ENCODE measurements at places on chromosomes 6 and 20.

- DNase-seq: no peak
Measured at GRCh38 chr20:39602649-39603048, 640.5 kb downstream of the DHX35 start.

GRCh38 chr6:138160329-138161087, 1.2 kb upstream of the ARFGEF3 start:
- DNase-seq: no peak

DNA sequence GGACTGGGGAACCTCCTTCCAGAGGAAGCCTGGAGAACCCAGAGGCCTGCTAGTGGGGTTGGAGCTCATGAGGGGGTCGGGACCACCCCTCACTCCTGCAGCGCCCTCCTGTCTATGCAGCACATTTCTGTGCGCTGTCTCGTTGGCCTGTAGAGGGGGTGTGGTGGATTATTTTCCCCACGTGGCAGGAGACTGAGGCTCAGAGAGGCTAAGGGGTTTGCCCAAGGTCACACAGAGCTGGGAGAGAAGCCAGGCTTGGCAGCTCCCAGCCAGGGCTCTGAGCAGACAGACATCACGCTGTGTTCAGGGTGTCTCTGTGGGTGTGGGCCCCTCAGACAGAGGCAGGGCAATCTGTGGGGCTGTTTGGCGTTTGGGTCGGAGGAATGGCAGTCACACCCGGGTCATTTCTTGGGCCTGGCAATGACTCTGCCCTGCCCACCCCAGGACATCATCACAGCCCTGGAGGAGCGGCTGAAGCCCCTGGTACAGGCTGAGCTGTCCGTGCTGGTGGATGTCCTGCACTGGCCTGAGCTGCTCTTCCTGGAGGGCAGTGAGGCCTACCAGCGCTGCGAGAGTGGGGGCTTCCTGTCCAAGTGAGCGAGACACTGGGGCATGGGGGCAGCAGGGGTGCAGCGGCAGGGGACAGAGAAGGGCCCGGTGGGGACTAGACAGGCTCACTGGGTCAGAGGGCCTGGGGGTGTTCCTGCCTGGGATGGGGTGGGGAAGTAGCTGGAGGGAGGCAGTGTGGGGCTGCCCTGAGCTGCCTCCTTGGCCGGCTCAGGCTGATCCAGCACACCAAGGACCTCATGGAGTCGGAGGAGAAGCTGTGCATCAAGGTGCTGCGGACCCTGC, 27.7 kb downstream of the UQCC2 start:
- DNase-seq: peak; percentile 46

DNA sequence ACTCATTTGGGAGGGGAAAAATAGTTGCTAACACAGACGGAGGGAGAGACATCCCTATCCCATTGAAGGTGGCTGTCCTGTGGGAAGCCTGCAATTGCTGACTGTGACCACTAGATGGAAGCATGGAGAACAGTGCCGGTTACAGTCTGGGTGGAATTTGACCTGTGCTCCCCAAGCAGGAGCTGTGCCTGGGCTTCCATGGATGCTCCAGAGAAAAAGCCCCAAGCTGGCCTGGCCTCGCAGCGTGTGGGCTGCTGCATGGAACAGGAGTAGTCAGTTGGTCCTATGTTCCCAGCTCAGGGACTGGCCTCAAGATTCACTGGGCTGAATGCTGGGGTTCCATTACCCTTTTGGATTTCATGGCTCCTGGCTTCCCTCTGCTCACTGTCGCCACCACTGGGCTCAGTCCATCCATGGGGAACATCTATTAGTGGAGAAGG, 116.3 kb upstream of the CHD6 start:
- DNase-seq: no peak

DNA sequence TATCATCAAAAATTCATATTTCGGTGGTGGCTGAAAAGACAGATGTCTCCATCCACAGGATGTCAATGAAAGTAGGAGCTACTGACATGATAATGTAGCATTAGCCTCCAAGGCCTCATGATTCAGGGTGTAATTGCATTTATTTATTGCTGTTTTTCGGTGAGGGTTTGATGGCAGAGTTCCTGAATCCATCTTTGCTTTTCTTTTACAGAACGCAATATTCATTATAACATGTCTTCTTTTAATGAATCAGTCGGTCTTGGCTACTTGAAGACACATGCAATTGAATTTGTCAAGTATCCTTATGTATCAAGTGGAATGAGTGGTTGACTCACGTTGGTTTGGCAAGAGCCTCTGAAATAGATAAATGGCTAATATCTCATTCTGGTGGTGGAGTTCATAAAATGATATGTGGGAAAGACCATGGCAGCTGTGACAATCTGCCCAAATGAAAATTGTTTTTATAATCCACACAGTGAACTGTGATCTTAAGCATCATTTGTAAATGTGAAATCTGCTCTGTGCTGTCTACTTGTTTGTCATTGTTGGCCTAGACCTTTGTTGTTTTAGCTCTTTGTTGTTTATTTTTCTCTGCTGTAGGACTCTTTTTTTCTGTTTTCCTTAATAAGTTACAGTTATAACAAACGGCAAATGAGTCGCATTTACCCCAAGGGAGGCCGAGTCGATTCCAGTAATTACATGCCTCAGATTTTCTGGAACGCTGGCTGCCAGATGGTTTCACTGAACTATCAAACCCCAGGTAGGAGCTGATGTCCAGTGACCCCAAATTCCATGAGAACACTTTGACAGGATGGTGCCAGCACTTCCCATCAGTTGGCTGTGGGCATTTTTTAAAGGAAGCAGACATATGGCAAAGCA, 105.7 kb upstream of the LAMP5 start:
- DNase-seq: no peak

- DNase-seq: peak; percentile 33
Measured at GRCh38 chr20:61662226-61662967, 403.3 kb downstream of the TAF4 start.

- no peak for DNase-seq
Measured at GRCh38 chr20:25178563-25179438, 16.7 kb upstream of the ENTPD6 start.

GRCh38 chr6:37242429-37243052, 15.0 kb upstream of the TBC1D22B start:
- DNase-seq: no peak

- DNase-seq: no peak
Measured at GRCh38 chr20:23970049-23970448, 18.5 kb downstream of the GGTLC1 start.

DNA sequence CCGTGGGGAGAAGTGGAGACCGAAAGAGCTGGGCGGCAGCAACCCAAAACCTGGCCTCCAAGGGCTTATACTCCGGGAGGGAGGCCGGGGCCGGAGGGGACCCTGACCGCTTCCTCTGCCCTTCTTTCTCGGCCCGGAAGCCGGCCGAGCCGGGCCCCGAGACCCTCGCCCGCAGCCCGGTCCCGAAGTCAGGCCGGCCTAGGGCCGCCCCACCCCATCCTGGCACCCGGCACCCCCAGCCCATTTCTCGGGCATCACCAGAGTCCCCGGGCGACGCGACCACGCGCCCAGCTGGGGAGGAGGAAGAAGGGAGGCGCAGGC, 572 bp upstream of the ZDHHC14 start:
- no peak for DNase-seq

GRCh38 chr20:35600176-35600992, 15.2 kb upstream of the SPAG4 start:
- no peak for DNase-seq

- no peak for DNase-seq
Measured at GRCh38 chr20:7010527-7010926, 243.0 kb downstream of the BMP2 start.

- DNase-seq: no peak
Measured at GRCh38 chr6:157953580-157954091, 28.0 kb upstream of the SYNJ2 start.

GRCh38 chr6:112851146-112851545, 504.0 kb downstream of the RFPL4B start:
- DNase-seq: no peak

- DNase-seq: no peak
Measured at GRCh38 chr6:24353861-24354260, 4.0 kb downstream of the DCDC2 start.

DNA sequence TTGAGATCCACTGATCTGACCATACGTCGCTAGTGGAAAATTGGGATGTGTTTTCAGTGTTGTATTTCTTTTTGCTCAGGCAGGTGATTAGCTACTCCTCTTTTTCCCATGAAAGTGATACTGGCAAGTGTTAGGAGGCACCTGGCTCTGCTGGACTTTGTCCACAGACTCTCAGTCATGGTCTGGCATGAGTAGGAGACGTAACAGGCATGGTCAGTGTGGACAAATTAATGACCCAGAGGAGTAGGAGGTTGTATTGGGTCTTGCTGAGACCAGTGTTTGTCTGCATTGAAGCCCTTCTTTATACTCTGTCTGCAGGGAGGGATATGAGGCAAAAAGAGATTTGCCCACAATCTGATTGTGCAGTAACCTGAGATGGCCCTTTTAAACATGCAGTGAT, 178.7 kb downstream of the DTNBP1 start:
- DNase-seq: no peak

GRCh38 chr6:13282393-13283069, 45.8 kb downstream of the TBC1D7 start:
- DNase-seq: no peak

DNA sequence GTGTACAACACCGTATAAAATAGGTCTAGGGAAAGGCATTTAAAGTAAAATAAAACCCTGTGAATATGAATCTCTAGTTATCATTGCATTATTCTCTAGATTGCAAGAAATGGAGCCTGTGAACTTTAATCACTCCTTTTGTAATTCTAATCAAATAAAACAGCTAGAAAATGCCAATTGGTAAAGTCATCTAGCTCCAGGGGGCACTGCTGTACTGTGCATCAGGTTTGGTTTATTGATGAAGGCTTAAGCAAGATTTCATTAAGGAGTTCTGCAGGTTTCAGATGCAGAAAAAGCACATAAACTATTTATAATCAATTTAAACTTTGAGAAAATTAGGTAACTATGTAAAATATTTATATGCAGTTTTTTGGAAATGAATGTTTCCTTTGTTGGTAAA, 645.0 kb downstream of the PHF3 start:
- DNase-seq: no peak

DNA sequence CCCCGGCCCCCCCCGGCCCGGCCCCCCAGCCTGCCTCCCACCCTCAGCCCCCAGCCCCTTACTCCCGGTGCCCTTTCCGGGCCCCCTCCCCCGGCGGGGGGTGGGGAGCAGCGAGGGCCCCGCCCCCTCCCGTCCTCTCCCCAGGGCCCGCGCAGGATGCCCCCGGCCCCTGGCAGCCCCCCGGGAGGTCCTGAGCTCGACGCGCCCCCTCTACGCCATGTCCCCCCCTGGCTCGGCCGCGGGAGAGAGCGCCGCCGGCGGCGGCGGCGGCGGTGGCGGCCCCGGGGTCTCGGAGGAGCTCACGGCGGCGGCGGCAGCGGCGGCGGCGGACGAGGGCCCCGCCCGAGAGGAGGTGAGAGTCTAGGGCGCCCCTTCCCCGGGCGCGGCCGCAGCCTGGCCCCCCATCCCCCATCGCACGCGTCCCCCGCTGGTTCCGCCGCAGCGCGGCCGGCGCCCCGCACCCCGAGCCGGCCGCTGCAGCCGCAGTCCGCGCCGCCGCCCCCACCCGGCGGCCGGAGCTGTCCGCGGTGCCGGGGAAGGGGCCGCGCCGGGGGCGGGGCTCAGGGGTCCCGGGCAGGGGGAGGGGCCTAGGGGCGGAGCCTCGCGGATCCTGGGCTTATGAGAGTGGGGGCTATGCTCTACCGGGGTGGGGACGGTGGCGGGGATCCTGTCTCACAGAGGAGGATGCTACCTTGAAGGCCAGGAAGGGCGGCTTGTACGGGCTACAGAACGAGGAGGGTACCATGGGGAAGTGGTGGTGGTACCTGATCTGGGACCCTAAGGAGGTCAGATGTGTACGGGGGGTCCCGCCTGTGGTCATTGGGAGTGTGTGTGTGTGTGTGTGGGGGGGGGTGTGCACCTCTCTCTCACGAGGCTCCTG, 516 bp downstream of the TMEM151B start:
- DNase-seq: no peak

DNA sequence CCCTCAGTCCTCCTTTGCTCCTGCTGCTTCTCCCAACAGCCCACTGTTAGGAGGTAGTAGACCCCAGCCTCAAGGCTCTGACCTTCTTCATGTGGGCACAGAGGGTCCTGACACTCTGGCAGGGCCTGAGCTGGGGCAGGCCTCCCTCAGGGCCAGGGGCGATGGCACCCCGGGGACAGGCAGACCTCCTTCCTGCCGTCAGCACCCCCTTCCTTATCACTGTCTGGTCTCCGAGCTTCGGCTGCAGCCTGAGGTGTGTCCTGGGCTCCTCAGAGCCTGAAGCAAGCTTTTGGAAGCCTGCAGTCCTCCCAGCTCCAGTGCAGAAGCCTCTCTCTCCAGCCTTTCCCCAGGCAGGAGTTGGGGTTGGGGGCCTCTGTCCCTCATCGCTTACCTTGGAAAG, 22.0 kb downstream of the SPDEF start:
- DNase-seq: no peak

- DNase-seq: peak; percentile 77
Measured at GRCh38 chr20:3751675-3752385, 15.7 kb downstream of the ADISSP start.

GRCh38 chr6:80105972-80106417, 476 bp upstream of the BCKDHB start:
- DNase-seq: no peak

- no peak for DNase-seq
Measured at GRCh38 chr20:25991051-25991755, 294.6 kb upstream of the ZNF337 start.

- no peak for DNase-seq
Measured at GRCh38 chr6:154258064-154258757, 98.4 kb downstream of the IPCEF1 start.

DNA sequence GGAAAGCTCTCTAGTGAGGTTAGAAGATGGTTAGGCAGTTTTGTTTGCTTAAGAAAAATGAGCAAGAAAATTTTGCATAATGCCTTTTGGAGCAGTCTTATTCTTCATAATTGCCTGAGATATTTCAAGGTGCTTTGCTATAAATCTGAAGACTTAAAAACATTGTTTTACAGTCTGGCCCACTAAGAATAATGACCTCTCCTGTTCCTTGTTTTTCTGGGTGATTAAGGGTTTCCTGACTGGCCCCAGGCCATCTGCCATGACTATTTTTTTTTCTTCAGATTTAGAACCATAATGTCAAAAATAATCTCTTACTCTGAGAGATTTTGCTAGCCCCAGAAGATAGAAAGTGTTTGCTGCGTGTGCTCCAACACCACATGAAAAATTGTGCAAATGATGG, 72.3 kb upstream of the CENPW start:
- no peak for DNase-seq

GRCh38 chr20:956330-956951, 40.3 kb upstream of the ANGPT4 start:
- DNase-seq: peak; percentile 84

GRCh38 chr6:116072368-116072767, 11.7 kb upstream of the FRK start:
- DNase-seq: no peak

- DNase-seq: no peak
Measured at GRCh38 chr20:61251529-61252393, at the start of gene CDH4. Gene CDH4 (plus strand): TSS chr20:61252261.
